Effector memory CD8-positive, alpha-beta T cell (primary cell): ENCODE measurements at places on chromosomes 3 and 15.

GRCh38 chr3:69642606-69643005 lies 96.7 kb upstream of the MITF start:
- DNase-seq, result no peak

GRCh38 chr15:26178640-26179220 lies 315.6 kb upstream of the ATP10A start:
- DNase-seq, result no peak

GRCh38 chr3:110903771-110904519 lies 167.7 kb upstream of the NECTIN3 start:
- DNase-seq, result no peak

DNA sequence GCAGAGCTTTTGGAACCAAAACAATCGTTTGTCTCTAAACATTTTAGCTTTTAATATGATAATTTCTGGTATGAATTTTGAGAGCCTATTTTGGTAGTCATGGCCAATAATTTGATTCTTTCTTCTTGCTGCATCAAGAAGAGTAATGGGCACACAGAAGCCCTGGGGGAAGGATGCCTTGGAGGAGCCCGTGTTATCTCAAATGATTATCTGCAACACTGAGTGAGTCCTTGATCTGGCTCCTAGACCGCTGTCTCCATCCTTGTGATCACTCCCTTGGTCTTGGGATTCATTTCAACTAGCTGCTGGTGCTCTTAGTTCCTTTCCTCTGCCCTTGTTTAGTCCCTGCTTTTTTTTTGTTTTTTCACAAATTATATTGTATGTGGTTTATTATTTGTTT lies 77.9 kb upstream of the CCNL1 start:
- DNase-seq, result no peak

DNA sequence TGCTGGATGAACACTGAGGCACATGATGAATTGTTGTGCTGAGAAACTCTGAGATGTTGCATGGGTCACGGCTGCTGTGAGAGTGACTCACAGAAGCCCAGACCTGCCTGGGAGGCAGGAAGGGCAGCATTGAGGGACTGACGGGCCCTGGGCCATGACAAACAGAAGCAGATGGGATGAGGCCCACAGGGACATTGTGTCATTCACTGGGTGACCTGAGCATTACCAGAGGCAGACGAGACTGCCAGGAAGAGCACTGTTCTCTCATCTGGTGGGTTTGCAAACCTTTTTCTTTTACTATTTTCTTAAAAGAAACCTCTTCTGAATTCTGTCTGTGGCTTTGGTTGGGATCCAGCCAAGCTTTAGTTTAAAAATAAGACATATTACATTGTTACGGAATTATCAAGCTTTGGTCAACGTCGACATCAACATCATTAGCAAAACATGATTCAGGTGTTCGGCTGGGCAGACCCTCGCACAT lies 67.8 kb downstream of the BDH1 start:
- no peak for DNase-seq

- no peak for DNase-seq
These were observed 27.6 kb downstream of the CD200 start for GRCh38 chr3:112360561-112360960.

GRCh38 chr3:31254483-31254882 lies 278.2 kb upstream of the STT3B start:
- no peak for DNase-seq

DNA sequence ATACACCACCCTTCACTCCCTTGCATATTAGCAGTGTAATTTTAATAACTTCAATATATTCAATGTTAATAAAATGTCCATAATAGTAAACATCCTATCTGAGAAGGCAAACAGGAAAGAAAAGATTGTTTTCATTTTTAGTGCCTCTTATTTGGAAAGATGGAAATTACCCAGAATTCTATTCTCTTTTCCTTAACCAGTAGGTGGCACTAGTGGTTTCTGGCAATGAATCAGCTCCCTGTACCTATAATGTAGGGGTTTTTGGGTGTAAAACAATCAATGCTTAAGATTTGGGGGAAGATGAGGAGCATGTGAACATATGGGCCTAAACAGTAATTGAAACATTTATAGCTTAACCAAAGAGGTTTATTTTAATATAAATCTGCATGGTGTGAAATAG lies 5.7 kb upstream of the SEMA6D start:
- no peak for DNase-seq

GRCh38 chr3:114626751-114627150 lies 332.9 kb downstream of the TIGIT start:
- no peak for DNase-seq

- DNase-seq, result no peak
These were observed 54.5 kb downstream of the KIF9 start for GRCh38 chr3:47228088-47228487.

GRCh38 chr3:39980058-39980457 lies 170.6 kb downstream of the MYRIP start:
- DNase-seq, result no peak

GRCh38 chr15:82799183-82799841 lies 6.6 kb downstream of the FSD2 start:
- DNase-seq, result no peak

DNA sequence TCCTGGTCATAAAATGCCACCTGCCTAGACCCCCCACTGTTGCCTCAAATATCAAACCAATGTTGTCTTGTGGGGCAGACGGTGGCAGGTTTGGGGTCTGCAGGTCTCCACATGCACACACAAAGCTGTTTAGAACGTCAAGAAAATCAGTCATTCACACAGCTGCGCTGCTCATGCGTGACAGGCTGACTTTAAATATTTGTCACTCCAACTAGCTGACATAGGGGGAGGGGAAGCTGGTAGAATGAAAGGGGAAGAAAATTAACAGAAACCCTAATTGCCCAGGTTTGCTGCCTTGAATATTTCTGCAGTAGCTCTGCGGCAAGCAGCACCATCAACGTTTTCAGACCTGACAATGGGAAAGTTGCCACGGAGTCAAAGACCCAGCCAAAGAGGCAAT lies 201.8 kb downstream of the ABHD5 start:
- no peak for DNase-seq

DNA sequence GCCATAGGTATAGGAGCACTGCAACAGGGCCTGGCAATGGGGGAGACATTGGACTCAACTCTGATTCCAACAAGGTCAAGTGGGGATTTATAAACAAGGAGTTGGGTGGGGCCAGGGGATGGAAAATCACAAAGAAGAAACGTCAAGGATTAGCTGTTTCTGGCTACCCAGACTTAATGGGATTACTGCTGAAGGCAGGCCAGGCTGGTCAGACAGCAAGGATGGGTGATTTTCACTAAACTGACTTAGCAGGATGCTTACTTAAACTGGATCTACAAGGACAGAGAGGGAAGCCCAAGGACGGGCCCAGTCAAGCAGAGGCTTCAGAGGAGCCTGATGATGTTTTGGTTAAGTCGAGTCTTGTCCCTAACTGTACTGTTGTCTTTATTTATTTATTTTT lies 76.2 kb downstream of the USP13 start:
- no peak for DNase-seq

DNA sequence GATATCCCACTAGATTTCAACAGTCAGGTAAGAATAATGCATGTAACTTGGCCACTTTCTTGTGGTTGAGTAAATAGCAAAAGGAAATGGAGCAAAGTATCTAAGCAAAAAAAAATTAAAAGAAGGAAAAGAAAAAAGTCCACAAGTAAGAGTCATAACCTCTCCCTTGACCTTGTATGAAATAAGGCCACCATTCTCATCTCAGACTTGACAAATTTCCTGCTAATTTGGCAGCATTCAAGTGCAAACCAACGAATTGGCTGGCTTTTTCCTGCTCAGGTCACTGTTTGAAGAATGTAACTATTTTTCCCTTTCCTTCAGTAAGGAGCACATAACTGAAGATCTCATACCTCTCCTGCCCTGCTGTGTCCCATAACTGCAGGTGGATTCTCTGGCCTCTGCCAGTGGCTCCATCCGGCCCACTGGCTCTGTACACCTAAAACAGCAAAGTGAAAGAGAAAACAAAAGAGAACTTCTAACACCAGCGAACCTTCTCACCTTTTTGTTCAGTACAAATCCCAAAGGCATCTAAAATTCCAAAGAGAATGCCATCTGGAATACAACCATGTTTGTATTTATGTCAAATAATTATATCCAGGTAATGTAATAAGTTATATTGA lies 33.4 kb upstream of the RSL24D1 start:
- DNase-seq, result no peak

- DNase-seq, result no peak
These were observed 6.2 kb upstream of the SSUH2 start for GRCh38 chr3:8650583-8651416.

- DNase-seq, result no peak
These were observed 22.6 kb upstream of the UMPS start for GRCh38 chr3:124707656-124708062.

DNA sequence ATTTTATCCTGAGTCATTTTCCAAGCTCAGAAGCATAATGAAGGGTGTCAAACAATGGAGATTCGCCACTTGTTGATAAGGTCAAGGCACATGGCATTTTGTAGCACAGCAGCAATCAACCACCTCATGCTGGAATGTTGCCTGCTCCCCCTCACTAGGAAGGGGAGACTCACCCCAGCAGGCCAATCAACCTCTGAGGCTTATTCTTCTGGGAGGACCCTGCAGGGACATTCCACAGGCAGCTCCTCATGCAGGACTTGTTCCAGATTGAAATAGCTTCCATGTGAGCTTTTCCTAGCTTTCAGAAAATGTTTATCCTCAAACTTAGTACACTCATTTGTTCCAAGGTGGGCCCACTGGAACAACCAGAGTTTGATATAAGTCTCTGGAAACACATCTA lies 77.6 kb downstream of the SSR3 start:
- no peak for DNase-seq

DNA sequence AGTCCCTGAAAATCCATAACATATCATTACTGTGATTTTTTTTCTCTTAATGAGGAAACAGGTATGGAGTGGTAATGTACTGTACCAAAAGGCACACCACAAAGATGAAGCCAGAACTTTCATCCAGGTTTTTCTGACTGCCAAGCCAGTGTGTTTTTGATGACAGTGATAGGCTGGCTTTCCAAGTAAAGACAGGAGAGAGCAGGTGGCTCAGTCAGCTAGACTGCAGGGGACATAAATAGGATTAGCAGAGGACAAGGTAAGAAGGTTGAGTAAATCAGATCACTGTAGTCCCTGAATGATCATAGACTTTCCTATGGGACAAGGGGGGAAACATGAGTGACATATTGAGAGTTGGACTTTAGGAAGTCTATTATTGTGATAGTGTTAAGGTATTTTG lies 127.9 kb downstream of the GADL1 start:
- DNase-seq, result no peak

- no peak for DNase-seq
These were observed 94.0 kb upstream of the LRRN1 start for GRCh38 chr3:3705090-3705775.

- DNase-seq, result no peak
These were observed 21.3 kb downstream of the RTF1 start for GRCh38 chr15:41438206-41438605.

DNA sequence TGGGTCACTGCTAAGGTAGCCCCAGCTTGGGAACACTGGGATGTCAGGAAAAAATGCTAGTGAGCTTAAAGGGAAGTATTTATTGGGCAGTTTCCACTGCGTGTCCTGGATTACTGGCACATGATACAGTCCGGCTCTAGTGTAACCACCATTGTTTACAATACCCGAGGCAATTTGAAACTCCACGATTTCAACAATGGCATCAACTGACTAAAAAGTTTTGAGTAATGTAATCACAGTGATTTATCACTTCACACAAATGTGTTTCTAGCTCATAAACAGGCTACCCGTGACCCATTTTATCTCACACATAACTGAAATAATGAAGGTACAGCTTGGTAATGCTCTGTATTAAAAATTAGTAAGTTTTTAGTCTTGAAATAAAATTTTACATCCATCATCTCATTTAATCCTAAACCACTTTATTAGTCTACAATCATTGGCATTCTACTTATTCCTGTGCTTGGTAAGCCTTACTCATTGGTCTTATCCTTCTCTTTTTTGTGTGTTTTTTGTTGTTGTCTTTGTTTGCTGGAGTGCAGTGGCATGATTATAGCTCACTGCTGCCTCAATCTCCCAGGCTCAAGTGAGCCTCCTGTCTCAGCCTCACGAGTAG lies 7.6 kb downstream of the ZMAT3 start:
- no peak for DNase-seq

DNA sequence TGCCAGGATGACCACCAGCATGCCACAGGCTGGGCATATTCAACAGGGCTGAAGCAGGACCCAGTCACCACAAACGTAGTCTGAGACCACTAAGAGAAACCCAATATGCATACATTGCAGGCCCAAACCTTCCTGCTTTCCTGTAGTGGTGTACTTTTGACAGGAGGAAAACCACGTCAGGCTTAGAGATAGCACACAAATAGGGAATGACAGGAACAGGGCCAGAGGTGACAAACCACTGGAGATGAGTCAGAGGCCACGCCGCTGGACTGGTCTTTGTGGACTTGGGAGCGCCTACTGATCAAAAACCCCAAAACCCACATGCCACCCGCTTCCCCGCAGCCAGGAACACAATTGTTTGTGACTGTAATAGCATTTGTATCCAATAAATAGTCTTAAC lies 3.6 kb upstream of the EFCAB12 start:
- DNase-seq, result no peak

GRCh38 chr15:35182841-35183479 lies 97.9 kb upstream of the NANOGP8 start:
- no peak for DNase-seq

DNA sequence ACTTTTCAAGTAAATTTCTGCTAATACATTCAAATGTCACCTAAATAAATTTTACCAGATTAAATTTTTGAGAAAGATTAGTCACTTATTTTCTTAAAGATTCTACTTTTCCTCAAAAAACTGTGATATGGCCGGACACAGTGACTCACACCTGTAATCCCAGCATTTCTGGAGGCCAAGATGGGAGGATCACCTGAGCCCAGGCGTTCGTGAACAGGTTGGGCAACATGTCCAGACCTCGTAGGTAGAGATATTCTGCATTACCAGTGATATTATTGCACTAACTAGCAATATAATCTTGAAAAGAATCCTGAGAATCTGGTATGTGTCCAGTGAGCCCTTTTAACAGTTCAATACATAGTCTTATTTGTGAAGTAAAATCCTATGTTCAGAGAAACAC lies 61.7 kb downstream of the CBLB start:
- no peak for DNase-seq

DNA sequence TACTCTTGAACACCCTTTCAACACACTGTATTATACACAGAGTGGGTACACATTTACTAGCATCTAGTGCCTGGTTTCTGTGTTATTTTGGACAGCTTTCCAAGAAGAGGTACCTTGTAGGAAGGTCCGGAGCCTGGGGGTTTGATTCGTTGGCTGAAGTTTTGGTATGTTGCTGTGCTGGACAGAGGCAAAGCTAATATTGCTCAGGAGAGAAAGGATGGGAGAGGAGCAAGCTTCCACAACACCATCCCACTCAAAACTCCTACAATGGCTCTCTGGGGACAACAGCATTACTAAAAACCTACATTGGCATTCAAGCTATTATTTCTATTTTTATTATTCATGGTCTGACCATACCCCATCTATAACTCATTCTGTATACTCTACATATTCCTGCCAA lies 1.1 kb upstream of the LYSMD2 start:
- no peak for DNase-seq

DNA sequence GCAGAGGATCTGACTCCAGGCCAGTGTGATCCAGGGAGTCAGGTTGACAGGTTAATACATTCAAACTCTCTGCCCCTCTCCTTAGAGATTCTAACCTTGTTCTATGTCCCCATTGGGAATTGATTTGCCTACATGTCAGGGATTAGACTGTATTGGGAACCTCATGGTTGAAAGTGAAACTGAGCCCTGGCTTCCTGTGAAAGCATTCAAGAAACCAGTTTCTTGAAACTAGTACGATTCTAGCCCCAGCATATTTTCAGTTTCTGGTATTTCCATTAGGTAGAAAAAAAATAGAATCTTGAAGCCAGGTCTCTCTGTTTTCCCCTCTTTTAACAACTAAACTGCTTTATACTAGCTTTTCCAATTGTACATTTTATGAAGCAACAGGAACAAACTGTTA lies 140.4 kb upstream of the ABI3BP start:
- no peak for DNase-seq
